Stimulated activated CD8-positive, alpha-beta memory T cell treated with anti-CD3 and anti-CD28 coated beads, Interleukin-4, amount 100 ng/mL, for 4 hours (primary cell): ENCODE measurements at places on chromosomes 13 and 19.

- no peak for DNase-seq
Measured at GRCh38 chr19:51702103-51702824, 9.1 kb downstream of the SPACA6 start.

DNA sequence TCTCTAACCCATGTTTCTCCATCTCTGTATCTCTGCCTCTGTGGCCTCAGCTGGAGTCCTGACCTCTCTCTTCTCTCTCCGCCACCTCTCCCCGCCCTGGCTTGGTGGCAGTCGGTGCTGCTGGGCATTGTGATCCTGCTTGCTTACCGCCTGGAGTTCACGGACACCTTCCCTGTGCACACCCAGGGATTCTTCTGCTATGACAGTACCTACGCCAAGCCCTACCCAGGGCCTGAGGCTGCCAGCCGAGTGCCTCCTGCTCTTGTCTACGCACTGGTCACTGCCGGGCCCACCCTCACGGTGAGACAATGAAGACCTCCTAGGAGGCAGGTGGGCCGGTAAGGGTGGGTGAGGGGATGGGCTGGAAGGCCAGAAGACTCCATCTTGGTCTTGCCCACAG lies 4.2 kb downstream of the PLPPR2 start:
- DNase-seq = no peak

DNA sequence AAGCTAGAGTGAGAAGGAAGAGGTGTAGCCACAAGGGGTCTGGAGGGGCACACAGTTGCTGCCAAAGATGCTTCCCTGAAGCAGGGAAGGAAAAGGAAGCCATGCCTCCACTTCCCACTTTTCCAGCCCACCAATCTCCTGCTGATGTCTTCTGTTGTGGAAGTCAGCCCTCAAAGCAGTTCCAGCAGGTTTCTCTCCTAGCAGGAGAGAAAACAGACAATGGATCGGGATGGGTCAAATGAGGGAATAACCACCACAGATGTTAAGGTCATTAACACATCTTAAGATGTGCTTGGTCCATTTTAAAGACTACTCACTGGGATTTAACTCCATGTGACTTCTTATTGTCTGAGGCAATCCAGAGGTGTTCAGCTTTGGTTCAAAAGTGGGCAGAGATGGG lies 284.1 kb upstream of the SOX21 start:
- DNase-seq = no peak

DNA sequence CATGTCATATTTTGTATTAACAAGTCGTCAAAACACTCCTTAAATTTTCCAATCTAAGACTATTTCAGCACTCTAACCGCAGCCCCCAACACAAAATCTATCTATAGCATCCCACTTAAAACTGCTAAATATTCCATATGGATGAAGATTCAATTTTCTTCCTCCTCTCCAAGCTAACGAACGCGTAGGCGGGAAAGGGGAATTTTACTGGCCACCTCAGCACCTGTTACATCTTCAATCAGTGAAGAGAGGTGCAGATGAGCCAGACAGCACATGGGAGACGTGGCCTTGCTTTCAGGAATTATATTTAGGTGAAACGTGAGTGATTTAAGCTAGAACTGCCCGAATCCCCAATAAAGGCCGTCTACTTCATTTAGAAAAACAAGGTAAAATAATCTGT lies 1.1 kb downstream of the RBM26 start:
- no peak for DNase-seq

DNA sequence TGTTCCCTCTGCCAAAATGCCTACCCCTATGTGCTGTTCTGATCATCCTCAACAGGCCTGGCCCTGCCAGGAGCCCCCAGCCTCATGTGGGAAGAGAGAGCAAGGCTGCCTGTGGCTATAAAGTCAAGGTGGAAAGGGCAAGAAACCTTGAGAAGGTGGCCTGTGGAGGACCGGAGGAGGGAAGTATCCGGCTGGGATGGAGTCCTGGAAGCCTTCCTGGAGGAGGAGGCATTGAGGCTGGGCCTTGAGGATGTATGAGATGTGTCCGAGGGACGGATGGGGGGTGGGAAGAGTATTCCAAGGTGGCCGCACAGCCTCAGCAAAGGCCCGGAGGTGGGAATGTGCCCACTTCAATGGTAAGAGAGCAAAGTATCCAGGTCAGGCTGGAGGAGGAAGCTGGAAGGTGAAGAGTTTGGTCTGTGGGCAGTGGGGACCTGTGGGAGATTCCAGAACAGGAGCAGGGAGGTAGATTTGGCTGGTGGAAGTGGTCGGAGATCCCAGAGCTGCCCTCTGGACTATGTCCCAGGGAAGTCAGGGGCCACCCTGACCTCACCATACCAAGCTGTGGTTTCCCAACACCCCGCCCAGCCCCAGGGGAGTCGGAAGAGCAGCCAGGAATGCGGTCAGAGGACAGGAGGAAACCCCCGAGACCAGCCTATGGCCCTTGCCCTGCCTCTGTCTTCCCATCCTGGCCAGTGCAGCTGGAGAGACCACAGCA lies 3.0 kb upstream of the PLIN4 start:
- no peak for DNase-seq

GRCh38 chr19:8655340-8655709 lies 24.9 kb downstream of the NFILZ start:
- no peak for DNase-seq

- no peak for DNase-seq
Measured at GRCh38 chr13:68027306-68027705, 797.2 kb upstream of the PCDH9 start.

DNA sequence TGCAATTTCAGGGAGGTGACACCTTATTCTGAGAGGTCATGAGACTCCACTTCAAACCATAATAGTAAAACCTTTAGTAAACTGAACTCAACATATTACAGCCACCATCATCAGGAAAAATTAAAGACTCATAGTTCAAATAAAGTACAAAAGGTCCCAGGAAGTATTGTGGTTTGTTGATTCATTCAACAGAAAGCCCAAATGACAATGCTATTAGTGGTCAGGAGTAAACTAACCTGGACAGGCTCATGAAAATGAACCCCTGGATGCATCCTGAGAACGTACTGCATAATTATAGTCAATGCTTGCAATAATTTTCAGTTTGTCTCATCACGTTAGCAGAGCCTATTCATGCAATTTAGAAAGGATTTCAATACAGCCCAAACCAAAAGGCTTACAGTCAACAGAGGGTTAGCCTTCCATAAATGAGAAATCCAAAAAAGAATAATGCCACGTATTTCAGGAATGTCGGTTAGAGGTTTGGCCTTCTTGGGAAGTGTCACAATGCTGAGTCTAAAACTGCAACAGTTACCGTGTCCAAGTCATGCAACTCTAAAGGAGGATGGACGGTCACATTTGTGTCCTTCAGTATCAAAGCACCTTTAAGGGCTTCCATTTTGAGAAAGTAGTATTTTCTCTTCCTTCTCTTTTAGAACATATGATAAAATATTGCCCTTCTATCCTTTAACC lies 280.8 kb downstream of the ABCC4 start:
- DNase-seq = no peak

- no peak for DNase-seq
Measured at GRCh38 chr13:33109801-33110200, 93.6 kb downstream of the KL start.

DNA sequence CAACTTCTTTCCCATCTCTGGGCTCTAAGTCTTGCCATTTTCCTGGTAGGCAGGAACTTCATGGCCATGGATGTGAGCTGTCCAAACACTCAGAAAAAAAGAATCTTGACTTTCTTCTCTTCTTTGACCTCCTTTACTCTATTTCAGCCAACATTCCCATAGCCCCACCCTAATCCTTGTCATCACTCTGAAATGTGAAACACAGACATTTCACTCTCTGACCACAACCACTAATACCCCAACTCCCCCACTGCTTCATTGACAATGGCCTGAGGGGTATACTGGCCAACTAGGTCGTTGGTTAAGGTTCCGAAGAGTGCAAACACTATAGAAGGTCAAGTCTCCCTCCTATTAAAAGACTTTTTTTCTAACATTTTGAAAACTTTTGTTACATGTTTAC lies 4.7 kb upstream of the CYP2A13 start:
- DNase-seq = no peak

DNA sequence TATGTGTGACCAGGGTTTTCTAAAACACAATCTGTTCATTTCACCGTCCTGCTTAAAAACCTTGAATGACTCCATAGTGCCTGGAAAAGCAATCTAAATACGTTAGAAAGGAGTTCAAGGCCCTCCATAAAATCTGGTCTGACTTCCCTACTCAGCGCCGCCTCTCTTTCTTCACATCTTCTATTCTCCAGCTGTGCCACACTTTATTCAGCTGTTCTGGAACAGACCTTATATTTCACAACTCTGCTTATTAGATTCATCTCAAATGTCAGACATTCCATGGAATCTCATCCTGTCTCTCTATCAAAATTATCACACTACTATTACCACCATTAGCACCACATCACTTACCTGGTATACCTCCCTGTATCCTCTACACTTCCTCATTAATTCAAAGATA lies 19.8 kb upstream of the SPART start:
- no peak for DNase-seq

DNA sequence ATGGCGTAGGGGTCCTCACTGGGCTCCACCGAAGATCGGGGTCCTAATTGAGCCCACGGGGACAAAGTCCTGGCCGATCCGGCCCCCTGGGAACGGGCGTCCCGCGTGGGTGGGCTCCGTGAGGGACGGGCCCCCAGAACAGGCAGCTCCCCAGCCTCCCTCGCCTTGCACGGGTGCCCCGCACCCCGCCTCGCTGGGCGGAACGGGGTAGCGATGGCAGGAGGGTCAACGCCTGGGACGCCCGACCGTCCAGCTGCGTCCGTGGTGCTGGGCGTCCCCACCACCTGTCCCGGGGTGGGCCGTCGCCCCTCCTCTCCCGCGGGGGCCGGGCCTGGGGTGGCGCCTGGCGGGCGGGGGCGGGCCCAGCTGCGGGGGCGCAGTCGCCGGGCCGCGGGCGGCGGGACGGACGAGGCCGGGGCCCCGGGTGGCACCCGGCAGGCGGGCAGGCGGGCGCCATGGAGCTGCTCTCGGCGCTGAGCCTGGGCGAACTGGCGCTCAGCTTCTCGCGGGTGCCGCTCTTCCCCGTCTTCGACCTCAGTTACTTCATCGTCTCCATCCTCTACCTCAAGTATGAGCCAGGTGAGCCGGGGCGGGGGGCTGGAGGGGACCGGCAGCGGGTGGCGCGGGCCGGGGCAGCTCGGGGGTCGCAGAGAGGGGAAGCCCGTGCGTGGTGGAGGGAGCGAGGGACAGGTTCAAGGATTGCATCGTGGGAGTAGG lies at the start of gene TMEM38A:
TSS of gene TMEM38A (plus strand) at position 377 of the 717 bp plus-strand sequence. CDS start at position 456, 79 bp downstream.
- peak; percentile 5 for DNase-seq

DNA sequence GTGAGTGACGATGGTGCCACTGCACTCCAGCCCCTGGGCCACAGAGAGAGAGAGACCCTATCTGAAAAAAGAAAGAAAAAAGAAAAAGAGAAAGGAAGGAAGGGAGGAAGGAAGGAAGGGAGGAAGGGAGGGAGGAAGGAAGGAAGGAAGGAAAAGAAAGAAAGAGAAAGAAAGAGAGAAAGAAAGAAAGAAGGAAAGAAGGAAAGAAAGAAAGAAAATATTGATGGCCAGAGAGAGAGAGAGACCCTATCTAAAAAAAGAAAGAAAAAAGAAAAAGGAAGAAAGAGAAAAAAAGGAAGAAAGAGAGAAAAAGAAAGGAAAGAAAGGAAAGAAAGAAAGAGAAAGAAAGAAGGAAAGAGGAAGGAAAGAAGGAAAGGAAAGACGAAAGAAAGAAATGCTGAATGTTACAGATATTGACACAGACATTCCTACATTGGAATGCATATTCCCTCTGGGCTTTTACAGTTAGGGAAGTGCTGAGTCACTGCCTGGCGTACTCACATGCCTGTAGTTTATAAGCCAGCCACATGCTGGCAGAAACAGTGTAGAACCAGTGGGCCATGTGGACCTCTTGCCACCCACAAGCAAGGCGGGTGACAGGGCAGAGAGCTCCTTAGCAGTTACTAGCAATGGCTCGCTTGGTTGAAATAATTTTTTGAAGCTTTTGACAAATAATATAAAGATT lies 34.6 kb upstream of the SLC46A3 start:
- no peak for DNase-seq

DNA sequence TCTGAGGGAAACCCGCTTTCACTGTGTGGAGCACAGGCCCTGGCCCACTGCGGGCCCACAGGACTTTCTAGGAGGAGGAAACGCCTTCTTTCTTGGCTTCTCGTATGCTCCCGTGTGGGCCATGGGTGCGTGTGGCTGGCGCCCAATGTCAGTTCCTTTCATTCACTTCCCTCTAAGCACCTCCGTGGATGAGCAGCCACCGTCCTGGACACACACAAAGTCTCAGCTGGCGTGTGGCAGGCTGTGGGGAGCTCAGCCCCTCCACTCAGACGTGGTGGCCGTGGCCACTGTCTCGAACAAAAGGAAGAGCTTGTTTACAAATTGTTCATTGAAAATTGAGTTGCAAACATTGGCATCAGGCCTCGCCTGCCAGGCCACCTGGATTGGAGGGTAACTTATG lies 240.0 kb upstream of the SGCG start:
- DNase-seq = no peak

DNA sequence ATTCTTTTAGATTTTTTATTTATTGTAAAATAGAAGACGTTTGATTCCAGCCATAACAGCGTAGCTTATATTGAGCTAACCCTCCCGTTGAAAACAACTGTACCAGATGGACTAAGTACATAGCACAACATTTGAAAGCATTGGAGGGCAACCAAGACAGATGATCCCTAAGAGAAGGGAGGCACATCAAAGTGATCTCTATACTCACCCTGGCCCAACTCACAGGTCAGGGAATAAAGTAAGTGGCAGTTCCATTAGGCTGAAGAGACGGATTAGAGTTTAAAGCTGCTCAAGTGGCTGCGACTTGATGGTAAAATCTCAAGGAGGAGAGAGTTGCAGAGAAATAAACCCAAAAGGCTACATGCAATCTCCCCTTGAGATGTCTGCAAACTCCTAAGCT lies 65.1 kb upstream of the ITM2B start:
- no peak for DNase-seq

DNA sequence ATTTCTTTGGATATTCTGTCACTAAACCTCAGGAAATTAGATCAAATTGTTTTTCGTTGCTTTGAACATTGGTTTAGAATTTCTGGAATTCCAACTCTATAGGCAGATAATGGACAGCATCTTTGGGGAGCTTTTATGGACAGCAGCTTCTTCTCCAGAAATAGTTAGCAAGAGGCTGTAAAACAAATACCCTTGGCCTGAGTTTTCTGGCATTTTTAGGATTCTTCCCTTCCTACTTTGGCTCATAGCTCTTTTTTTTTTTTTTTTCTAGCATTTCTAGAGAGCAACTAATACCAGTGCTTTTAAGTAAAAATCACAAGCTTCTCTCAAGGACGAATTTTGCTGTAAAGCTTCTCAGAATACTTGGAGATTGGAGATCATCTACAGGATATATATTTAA lies 169.8 kb upstream of the SPRY2 start:
- no peak for DNase-seq

DNA sequence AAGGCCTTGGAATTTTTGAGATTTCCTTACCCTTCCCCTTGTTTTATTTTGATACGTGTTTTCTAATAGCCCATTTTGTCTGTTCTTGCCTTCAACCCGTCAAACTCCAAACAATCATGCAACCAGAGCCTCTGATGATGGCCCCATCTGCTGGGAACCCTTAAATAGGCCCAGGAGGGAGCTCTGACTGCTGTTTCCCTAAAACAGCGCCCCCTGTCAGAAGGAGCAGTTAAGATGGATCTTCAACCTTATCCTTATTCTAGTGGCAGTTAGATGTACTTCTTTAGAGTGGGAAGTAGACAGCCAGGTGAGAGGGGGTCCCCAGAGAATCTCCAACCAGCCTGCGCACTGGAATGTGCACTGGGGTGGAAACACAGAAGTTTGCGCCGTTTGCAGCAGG lies 1031.0 kb upstream of the PCDH9 start:
- DNase-seq = no peak
